ENCODE measurements at places on chromosomes 6 and 20. TPM values are rescaled to one million over a fixed set of nuclear protein-coding genes. Genes with fewer than 3 reads are reported as not detected.
A peak's percentile ranks its signal among the peaks of the same experiment; 100 is the strongest.

- H3K4me3 ChIP-seq = peak overlapping the region; percentile 94
- peak overlapping the region; percentile 96 for H3K27ac ChIP-seq
Observed at GRCh38 chr6:26401389-26401986, 587 bp upstream of the BTN3A1 start.

DNA sequence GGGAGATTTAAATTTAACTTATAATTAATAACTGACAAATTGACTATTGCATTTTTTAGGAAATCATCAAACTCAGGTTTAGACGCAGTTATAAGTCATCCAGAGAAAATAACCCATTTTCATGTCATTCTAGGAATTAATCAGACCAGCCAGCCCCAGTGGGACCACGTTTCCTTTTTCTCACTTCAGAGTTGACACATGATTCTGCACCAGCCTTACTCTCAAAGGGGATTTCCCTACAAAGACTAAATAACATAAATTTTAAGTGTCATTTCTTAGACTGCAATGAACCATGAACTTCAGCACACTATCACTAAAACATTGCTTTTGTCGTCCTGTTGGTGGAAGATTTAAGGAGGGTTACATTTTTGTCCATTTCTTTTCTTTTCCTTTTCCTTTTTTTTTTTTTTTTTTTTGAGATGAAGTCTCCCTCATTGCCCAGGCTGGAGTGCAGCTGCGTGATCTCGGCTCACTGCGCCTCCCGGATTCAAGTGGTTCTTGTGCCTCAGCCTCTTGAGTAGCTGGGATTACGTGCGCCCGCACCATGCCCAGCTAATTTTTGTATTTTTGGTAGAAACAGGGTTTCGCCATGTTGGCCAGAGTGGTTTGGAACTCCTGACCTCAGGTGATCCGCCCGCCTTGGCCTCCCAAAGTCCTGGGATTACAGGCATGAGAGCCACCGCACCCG lies 3.6 kb downstream of the IPCEF1 start:
- H3K27ac ChIP-seq = no peak overlapping the region
- H3K27me3 ChIP-seq = peaks cover 57% of the 10 kb centered on the region
- H3K4me3 ChIP-seq = no peak overlapping the region

GRCh38 chr6:105911106-105911629 lies 175.0 kb upstream of the PRDM1 start:
- peaks cover 4% of the 10 kb centered on the region for H3K27me3 ChIP-seq
- no peak overlapping the region for H3K4me3 ChIP-seq
- H3K27ac ChIP-seq = no peak overlapping the region

GRCh38 chr6:74166849-74167248 lies 470.8 kb downstream of the CD109 start:
- no peaks in the 10 kb centered on the region for H3K36me3 ChIP-seq
- H3K27me3 ChIP-seq = no peaks in the 10 kb centered on the region
- no peaks in the 10 kb centered on the region for H3K4me1 ChIP-seq
- no peak overlapping the region for H3K4me3 ChIP-seq
- H3K27ac ChIP-seq = no peak overlapping the region
- no peak for DNase-seq

- DNase-seq = no peak
- no peaks in the 10 kb centered on the region for H3K36me3 ChIP-seq
- H3K4me3 ChIP-seq = no peak overlapping the region
Observed at GRCh38 chr6:106468935-106469334, 108.4 kb downstream of the CRYBG1 start.

The ZNF165 gene
- 0.70 TPM for total RNA-seq

DNA sequence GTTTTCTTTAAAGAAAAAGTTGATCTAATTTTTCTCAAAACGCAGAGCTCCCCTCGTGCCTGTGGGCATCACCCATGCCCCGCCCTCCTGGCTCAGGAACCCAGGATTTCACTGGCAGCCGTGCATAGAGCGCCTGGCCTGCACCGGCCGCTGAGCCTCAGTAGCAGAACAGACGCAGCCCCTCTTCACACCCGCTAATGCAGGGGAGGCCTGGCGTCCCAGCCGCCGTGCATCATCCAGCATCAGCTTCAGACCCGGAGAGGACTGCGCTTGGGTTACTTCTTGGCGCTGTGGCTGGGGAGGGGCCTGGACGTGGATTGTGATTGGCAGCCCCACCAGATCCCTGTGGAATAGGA lies 18.1 kb downstream of the RBM38 start:
- no peak overlapping the region for H3K27ac ChIP-seq
- no peaks in the 10 kb centered on the region for H3K27me3 ChIP-seq
- no peak overlapping the region for H3K4me3 ChIP-seq
- peaks cover 22% of the 10 kb centered on the region for H3K4me1 ChIP-seq

The KHDRBS2 gene
- not detected for total RNA-seq

GRCh38 chr6:72102561-72102960 lies 216.2 kb downstream of the RIMS1 start:
- no peak overlapping the region for H3K4me3 ChIP-seq
- no peaks in the 10 kb centered on the region for H3K4me1 ChIP-seq
- no peaks in the 10 kb centered on the region for H3K27me3 ChIP-seq
- DNase-seq = no peak

GRCh38 chr6:31465718-31466117 lies 32.2 kb upstream of the MICB start:
- no peak overlapping the region for H3K27ac ChIP-seq
- peaks cover 42% of the 10 kb centered on the region for H3K36me3 ChIP-seq
- H3K4me3 ChIP-seq = no peak overlapping the region
- H3K27me3 ChIP-seq = no peaks in the 10 kb centered on the region

DNA sequence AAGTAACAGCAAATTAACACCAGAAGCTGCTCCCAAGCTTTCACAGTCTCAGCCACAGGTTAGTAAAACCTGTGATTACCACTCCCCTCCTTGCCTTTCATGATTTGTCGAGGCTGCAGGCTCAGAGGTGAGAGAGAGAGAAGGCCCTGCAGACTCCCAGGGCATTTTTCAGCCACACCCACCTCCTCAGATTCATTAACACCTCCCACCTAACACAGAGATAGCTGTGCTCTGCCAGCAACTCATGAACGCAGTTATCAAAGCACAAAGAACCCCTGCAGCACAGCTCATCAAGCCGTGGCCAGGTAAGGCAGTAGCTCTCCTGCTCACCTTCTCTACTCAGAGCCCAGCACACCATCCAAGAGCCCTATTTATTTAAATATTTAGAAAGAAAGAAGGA lies 27.1 kb downstream of the F13A1 start:
- H3K4me1 ChIP-seq = no peaks in the 10 kb centered on the region
- H3K27me3 ChIP-seq = peaks cover 13% of the 10 kb centered on the region
- no peak overlapping the region for H3K4me3 ChIP-seq
- no peak for DNase-seq

DNA sequence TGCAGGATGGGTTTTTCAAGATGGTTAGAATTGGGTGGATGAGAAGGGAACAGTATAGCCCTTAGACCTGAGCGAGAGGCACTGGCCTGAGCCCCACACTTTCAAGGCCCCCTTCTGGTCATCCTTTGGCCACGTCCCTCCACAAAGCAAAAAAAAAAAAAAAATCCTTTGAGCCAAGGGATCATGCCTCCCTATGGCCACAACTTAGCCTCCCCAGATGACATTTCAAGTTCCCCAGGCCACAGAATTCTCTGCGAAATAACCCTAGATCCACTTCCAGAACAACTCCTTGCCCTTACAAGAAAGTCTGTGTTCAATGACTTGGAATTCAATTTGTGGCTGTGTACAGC lies 30.4 kb downstream of the ELOVL2 start:
- no peak overlapping the region for H3K27ac ChIP-seq
- DNase-seq = no peak
- H3K4me3 ChIP-seq = no peak overlapping the region
- peaks cover 29% of the 10 kb centered on the region for H3K27me3 ChIP-seq

DNA sequence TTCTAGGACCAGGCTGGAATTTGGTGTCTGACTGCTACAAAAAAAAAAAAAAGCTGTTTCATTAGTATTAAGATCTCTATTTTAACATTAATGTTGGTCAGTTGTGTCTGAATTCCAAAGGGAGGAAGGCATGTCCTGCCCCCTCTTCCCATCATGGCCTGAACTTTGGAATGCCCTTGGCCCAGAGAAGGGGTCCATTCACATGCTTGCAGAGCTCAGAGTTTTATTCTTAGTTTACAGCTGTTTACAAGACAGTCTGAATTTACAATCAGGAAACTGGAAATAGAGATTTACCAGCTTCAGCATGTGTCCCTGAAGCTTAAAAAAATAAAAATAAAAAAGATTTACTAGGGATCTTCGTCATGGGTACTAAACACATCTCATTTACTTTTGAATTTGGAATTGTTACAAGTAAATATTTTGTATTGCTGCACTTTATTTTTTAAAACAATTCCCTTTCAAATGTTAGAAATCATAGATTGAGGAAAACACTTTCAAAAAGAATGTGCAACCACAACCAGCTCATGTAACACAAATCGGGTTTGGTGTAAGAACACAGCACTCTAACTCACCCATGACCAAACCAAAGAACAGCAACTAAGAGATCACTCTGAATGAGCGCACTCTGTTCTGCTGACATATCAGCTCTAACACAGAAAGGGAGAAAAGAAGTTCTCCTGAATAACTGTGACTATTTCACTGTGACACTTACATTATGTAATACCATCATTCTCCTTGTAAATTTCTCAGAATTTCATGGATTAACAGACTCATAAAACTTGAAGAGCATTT lies 6.6 kb upstream of the SERPINB6 start:
- peaks cover 5% of the 10 kb centered on the region for H3K36me3 ChIP-seq
- H3K27me3 ChIP-seq = peaks cover 14% of the 10 kb centered on the region
- peak; percentile 11 for DNase-seq

GRCh38 chr20:973785-974194 lies 28.3 kb downstream of the RSPO4 start:
- DNase-seq = peak; percentile 55
- peak overlapping the region; percentile 10 for H3K27ac ChIP-seq
- H3K4me1 ChIP-seq = peaks cover 2% of the 10 kb centered on the region
- H3K4me3 ChIP-seq = no peak overlapping the region
- H3K27me3 ChIP-seq = peaks cover 11% of the 10 kb centered on the region

- H3K4me3 ChIP-seq = no peak overlapping the region
- no peak for DNase-seq
- H3K27ac ChIP-seq = no peak overlapping the region
Observed at GRCh38 chr6:139685009-139685408, 310.6 kb upstream of the CITED2 start.

The PLCB1 gene
- total RNA-seq = 2.4 TPM

GRCh38 chr6:36824253-36824652 lies 15.0 kb downstream of the CPNE5 start:
- DNase-seq = no peak
- H3K4me1 ChIP-seq = peaks cover 27% of the 10 kb centered on the region
- no peak overlapping the region for H3K4me3 ChIP-seq
- no peaks in the 10 kb centered on the region for H3K36me3 ChIP-seq
- H3K27me3 ChIP-seq = peaks cover 6% of the 10 kb centered on the region

DNA sequence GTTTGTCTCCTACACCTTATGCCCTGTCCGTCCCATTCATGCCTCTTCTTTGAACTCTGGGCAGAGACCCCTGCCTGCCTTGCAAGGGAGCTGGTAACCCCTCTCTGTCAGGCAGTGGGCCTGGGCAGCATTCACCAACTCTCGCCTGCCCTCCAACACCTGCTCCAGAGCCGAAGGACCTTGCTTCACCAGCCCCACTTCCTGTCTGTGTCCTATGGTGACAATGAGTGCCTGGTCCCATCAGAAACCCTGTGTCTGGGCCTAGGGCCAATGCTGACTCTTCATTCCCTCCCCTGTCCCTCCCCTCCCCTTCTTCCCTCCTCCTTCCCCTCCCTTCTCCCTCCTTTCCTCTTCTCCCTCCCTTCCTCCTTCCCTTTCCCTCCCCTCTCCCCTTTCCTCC lies 22.8 kb upstream of the PCMTD2 start:
- DNase-seq = no peak
- H3K27ac ChIP-seq = no peak overlapping the region
- H3K36me3 ChIP-seq = no peaks in the 10 kb centered on the region
- H3K4me1 ChIP-seq = no peaks in the 10 kb centered on the region
- H3K4me3 ChIP-seq = no peak overlapping the region

DNA sequence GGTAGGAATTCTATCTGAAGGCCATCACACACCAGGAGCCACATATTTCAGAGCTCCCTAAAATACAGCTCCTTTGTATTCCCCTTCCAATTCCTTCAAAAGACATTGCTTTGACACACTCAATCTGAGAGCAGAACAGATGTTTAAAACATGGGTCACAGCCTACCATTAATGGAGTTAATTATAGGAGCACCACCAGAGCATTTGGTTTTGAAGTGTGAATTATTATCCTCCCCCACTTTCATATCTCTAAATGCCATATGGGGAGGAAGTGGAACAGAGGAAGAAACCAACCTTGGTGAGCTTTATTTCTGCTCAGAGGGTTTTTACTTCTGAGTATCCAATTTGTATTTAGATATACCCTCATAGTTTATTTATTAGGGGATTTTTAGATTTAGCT lies 50.7 kb upstream of the TNFRSF21 start:
- H3K4me1 ChIP-seq = peaks cover 1% of the 10 kb centered on the region
- no peak overlapping the region for H3K4me3 ChIP-seq
- H3K27ac ChIP-seq = no peak overlapping the region
- H3K36me3 ChIP-seq = no peaks in the 10 kb centered on the region
- peaks cover 25% of the 10 kb centered on the region for H3K27me3 ChIP-seq

GRCh38 chr6:36336779-36337241 lies at the start of gene BNIP5:
TSS of gene BNIP5 (minus strand) at chr6:36336888. CDS start at chr6:36330690, 6,198 bp downstream.
- peaks cover 66% of the 10 kb centered on the region for H3K27me3 ChIP-seq
- no peak within 1 kb of the TSS for H3K4me3 ChIP-seq
- no peak for DNase-seq
- no peaks in the 10 kb centered on the region for H3K36me3 ChIP-seq

DNA sequence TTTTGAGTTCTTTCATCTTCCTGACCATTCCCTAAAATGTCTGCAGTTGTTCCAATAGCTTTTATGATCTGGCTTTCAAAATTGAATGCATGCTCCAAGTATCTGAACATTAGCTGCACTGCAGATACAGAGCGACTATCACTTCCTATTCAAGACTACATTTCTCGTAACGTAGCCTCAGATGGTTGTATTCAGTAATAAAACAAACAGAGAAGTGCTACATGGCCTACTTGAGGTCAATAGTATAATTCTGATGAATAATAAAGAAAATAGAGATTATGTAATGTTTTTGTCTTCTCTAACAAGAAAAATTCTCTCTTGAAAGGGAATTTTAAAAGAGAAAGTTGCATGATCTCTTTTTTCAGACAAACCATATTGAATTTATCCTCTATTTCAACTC lies 333.9 kb upstream of the IRAK1BP1 start:
- H3K4me1 ChIP-seq = no peaks in the 10 kb centered on the region
- H3K4me3 ChIP-seq = no peak overlapping the region
- no peak for DNase-seq

All from activated CD8-positive, alpha-beta memory T cell treated with anti-CD3 and anti-CD28 coated beads, Interleukin-2, amount 10 ng/mL, durations not matched to agents 7 days and 5 days (primary cell).